ENCODE measurements at places on chromosomes 12 and 14. TPM values are rescaled to one million over a fixed set of nuclear protein-coding genes. Genes with fewer than 3 reads are reported as not detected.
A peak's percentile ranks its signal among the peaks of the same experiment; 100 is the strongest.

- no peak for DNase-seq
These were observed 2.7 kb downstream of the LRRC43 start for GRCh38 chr12:122185494-122186082.

- DNase-seq, result no peak
These were observed 278.1 kb upstream of the LMO3 start for GRCh38 chr12:16884056-16884455.

GRCh38 chr12:67348683-67349082 is 79.5 kb downstream of the CAND1 start:
- DNase-seq, result no peak

DNA sequence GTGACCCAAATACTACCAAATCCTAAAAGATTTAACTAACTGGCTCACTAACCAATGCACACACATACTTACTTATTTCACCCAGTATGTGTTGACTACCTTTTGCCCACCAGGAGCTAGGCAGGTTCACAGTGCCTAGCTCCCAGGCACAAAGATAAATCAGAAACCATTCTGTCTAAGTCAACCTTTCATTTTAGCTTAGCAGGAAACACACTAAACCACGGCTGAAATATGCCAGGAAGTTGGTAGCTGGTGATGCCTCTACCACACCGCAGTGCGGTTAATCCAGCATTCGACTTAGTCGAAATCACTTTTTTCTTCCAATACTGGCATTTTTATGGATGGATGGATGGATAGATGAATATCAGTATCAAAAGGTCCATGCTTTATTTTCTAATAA is 597.7 kb downstream of the DIO2 start:
- no peak for DNase-seq

The CLEC4A gene
- total RNA-seq, result 4.7 TPM

- DNase-seq, result no peak
These were observed 169.9 kb downstream of the CACNA1C start for GRCh38 chr12:2222691-2223090.

GRCh38 chr14:63454863-63455622 is 88.1 kb downstream of the PPP2R5E start:
- DNase-seq, result no peak

GRCh38 chr12:29562110-29562804 is 64.8 kb upstream of the OVCH1 start:
- DNase-seq, result no peak

GRCh38 chr14:97198813-97199212 is 401.6 kb downstream of the VRK1 start:
- DNase-seq, result no peak

DNA sequence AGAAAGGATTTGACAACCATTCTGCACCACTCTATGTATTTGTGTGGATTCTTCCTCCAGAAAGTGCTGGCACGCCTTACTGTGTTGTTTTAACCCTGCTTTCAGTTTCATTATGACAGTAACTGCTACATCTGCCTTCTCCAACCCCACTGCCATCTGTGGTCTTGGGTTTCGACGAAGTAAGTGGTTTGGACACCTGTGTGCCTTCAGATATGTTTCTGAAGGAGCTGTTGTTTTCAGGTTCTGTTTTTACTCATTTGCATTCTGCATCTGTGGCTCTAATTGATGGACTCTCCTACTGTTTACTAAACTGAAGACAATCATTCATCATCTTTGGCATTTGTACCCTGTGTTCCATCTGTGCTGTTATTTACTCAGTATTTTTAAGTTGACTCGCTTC is 4.1 kb downstream of the TSHR start:
- DNase-seq, result no peak

GRCh38 chr12:20624718-20625117 is 70.4 kb upstream of the SLCO1C1 start:
- no peak for DNase-seq

DNA sequence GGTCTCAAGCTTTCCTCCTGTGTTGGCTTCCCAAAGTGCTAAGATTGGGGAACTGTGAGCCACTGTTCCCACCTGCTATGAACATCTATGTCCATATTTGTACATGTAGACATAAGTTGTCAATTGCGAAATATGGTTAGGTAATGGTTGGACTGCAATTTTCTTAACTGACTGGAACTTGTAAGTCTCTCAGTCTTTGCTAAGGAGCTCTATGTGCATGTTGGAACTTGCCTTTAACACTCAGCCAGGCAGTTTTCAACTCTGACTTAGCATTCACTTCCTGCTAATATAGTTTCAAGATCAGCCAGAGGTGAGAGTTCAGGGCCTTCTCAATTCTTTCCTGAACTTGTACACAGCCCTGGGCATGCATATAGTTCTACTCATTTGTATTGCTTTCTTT is 44.5 kb upstream of the EEA1 start:
- no peak for DNase-seq

The CLEC2A gene
- 18.5 TPM for total RNA-seq

GRCh38 chr14:92439537-92440344 is 73.8 kb upstream of the RIN3 start:
- DNase-seq, result no peak

GRCh38 chr12:124418791-124419190 is 123.9 kb downstream of the RFLNA start:
- no peak for DNase-seq

The FAM181A gene
- not detected for total RNA-seq

The ACOT6 gene
- total RNA-seq, result not detected

GRCh38 chr12:6340745-6341416 is 995 bp downstream of the TNFRSF1A start:
- DNase-seq, result no peak

GRCh38 chr12:75270157-75270556 is 60.0 kb downstream of the CAPS2 start:
- no peak for DNase-seq

- DNase-seq, result no peak
These were observed 7.7 kb upstream of the AMN1 start for GRCh38 chr12:31736472-31736871.

DNA sequence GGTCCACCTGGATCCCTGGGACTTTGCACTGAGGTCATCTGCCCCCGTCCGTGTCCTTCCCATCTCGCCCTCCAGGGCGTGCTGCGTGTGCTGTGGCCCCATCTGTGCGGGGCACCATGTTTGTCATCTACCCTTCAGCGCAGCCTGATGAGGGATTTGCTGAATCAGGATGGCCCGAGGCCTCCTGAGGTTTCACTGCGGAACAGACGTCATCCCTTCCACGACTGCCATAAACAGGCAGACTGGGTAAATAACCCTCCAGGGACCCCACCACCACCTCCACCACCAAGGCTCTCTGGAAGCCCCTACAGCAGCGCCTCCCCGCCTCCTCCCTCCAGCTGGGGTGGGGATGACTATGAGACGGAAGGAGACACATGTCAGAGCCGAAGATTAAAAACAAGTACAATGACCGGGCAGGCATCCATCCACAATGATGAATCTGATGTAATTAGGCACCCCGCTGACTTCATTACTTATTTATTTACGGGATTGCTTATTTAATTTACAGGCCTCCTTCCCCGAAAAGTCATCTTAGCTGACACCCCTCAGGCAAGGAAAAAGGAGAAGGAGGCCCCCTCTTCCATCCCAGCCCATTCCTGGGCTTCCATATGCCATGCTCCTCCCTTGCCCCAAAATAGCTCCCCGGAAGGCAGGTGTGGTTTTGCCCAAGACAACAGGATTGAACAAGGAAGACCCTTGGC is 39.4 kb downstream of the NCOR2 start:
- DNase-seq, result peak; percentile 57

GRCh38 chr14:89899917-89900663 is 54.4 kb downstream of the EFCAB11 start:
- DNase-seq, result no peak

The AQP6 gene
- total RNA-seq, result 0.20 TPM

The P3H3 gene
- total RNA-seq, result 28.4 TPM

- DNase-seq, result no peak
These were observed 18.3 kb downstream of the ETFRF1 start for GRCh38 chr12:25213338-25213737.

GRCh38 chr14:71933001-71933587 is 865 bp downstream of the RGS6 start:
- no peak for DNase-seq

The COL2A1 gene
- 1.6 TPM for total RNA-seq

GRCh38 chr14:55458800-55459515 is 18.5 kb upstream of the TBPL2 start:
- no peak for DNase-seq

GRCh38 chr14:68099495-68100045 is 280.0 kb downstream of the RAD51B start:
- DNase-seq, result no peak

DNA sequence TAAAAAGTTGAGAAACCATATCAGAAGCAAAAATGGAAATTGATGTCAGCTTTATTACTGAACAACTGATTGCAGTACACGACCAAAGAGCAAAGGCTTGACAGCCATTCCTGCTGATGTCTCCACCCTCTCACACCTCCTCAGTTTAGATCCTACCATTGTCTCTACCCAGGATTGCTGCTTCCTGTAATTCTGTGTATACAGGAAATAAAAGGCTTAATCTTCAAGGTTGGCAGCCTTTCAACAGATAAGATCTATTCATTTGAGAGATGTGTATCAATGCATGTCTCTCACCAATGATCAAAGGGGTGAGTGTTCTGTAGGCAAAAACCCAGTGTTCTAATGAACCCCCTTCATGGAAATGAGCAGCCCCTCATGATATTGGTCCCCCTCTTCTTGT is 27.0 kb downstream of the SLCO1C1 start:
- DNase-seq, result no peak

DNA sequence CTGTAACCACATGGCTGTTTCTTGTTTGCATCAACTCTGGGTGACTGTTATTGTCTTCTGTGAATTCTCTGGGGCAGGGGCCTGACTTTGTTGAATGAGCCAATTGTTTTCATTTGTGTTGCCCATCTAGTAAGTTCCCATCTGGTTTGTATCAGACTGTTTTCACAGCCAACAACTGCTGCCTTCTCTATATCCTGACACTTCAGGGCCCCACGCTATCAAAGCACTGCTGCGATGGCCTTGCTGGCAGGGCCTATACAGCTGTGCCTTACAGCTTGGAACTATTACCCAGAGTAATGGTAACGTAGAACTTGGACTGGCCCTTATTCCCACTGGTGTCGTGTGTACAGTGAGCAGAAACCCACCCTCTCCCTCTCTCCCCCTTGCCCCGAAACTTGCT is 104.3 kb upstream of the DACT1 start:
- DNase-seq, result peak; percentile 83

The KRT82 gene
- 15.8 TPM for total RNA-seq

DNA sequence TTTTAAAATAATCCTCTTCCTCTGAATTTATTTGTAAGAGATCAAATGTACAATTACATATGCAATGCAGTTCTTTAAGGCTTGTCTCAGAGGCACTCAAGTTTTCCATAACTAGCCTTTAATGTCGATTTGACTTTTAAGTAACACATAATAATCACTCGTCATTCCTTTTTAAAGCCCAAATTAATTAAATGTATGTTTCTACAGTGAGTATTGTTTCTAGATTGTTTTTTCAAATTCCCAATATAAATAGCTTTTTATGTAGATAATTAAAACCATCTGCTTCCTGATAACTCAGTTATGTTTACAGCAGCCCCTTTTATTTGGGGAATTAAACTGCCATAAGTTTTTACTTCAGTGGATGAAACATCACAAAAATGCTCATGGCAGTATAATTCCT is 185.1 kb downstream of the ETNK1 start:
- DNase-seq, result no peak

DNA sequence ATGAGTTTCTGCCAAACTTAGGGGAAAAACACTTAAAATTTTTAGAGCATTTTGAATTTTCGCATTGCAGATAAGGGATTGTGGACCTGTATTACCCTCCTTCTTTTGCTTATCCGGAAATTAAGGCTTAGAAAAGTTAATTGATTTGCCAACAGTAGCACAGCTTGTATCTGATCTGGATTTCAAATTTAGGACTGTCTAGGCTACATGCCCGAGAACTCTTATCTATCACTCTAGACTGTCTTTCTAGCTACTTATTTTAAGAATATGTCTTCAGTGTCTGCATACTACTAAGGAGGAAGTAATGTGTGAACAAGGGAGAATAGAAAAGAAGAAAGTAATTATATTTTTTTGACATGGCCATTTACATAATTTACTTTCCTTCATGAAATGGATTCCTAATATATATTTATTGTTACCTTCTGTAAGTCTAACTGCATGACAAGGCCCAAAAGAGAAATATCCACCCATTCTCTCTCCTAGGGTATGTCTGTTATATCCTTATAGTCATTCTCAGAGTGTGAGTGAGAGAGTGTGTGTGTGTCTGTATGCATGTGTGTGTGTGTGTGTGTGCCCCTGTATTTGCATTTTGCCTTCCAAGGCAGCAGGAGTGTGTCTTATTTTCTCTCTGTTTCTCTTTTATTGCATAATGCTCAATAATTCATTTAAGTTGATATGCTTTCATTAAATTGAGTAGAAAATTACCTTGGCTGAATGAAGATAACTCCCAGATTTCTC is 132.1 kb downstream of the SLC5A8 start:
- no peak for DNase-seq

The NTF3 gene
- total RNA-seq, result 4.7 TPM

The PUS7L gene
- 13.3 TPM for total RNA-seq

The KCNC2 gene
- total RNA-seq, result 0.20 TPM
